ENCODE measurements at places on chromosomes 1 and 21.

- DNase-seq = no peak
These were observed 13.3 kb upstream of the TRAF3IP3 start for GRCh38 chr1:209742409-209743144.

DNA sequence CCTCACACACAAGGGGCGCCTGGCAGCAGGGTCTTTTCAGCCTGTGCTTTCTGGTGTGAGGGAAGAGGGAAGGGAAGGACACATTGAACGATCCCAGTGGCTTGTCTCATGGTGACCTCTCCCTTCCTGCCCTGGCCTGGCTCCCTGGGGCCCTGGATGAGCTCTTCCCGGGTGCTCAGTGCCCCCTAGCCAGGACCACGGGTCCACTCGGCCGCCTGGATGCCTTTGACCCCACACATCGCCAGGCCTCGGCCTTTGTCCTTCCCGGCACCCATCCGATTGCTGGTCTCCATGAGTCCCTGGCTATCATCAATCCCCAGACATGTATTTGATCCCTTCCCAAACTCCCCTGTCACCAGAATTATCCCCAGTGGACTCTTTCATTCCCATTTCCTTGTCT is 6.0 kb upstream of the TFF3 start:
- DNase-seq = no peak

DNA sequence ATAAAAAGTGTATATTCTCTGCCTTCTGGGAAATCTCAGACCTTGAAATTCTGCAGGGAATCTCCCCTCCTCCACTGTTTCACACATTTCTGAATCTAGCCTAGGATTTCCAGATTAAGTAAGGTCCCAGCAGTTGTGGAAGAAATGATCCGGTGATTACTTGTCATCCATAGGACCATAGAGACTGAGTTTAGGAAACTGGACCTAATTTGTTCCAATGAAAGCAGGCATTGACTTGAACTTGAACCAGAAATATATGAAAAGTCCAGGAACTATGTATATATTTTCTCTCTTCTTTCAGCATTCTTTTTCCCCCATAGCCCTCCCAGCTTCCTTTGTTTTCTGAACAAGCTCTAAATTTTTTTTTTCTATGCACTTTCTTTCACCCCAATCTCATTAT is 149.5 kb upstream of the SPAG17 start:
- DNase-seq = no peak

DNA sequence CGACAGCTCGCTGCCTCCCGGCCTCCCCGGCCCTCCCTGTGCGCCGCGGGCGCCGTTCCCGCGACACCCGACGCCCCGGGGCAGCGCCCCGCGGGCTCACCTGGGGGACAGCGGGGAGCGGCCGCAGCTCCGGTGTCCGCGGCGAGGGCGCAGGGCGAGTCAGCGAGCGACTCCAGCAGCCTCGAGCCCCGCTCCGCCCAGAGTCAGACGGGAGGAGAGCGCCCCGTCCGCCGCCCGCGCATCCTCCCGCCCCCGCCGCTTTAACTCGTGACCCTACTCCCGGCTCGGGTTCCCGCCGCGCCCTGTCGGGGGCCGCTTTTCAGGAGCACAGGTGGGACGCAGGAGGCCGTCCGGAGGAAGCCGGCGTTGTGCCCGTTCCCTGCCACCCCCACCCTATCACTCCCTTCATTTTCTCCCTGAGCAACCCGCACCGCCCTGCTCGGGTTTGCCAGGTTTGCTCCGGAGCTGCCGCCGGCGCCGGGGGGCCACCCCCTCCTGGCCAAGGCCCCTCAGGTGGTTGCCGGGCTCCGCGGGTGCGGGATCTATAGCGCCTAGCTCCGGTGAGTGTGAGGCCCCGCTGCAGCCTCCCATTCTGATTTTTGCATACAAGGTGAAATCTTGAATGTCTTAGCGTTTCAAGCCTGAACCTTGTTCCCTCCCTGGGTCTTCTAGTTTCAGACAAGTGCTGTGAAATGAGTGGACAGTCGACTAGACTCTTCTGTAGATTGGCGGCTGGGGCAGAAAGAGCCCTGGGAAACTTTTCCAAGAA is at the start of gene MCOLN3:
MCOLN3 (minus strand) TSS at position 205 of the 769 bp plus-strand sequence. CDS start 3,140 bp downstream, outside the sequence.
- no peak for DNase-seq

DNA sequence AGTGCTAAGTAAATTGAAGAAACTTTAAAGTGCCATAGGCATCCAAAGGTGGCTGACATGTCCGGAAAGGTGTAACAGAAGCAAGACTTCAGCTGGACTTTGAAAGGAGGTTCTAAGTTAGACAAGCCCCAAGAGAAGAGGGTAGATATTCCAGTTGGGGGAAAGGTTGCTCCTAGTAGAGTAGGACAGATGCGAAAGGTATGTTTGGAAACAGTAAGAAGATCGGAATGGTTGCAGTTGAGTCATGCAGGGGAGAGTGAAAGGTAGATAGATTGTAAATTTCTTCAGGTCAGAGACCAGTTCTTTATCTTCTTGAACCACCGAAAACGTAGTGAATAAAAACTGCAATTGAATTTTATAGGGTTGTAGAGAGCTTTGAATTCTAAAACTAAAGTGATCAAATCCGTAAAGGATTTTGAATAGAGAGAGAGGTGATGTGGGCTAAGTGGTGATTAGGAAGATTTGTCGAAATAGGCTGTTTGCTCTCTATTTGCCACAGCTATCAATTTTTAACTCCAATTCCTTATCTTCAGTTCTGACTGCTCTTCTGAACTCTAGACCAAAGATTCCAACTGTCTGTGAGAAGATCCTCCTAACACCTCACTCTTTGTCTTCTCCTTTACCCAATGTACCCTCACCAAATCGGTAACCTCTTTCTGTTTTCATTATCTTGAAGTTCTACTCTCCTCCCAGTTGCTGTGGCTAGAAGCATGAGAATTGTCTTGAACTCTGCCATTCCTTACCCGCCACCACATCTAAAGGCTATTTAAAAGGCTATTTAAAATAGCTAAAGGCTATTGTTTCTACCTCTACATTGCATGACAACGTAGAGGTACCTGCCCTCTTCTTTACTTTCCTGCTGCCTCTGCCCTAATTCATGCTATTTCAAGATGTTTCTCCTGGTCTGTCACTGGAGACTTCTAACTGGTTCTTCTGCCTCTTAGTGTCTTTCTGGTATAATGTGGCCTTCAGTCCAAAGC is 16.7 kb downstream of the MACF1 start:
- DNase-seq = no peak

GRCh38 chr1:21568809-21569385 is 59.7 kb downstream of the ALPL start:
- DNase-seq = no peak

Data from HS-27A (cell line).